Neural crest cell (in vitro differentiated cells): ENCODE measurements at places on chromosomes 4 and X. TPM values are rescaled to one million over a fixed set of nuclear protein-coding genes. Genes with fewer than 3 reads are reported as not detected.

DNA sequence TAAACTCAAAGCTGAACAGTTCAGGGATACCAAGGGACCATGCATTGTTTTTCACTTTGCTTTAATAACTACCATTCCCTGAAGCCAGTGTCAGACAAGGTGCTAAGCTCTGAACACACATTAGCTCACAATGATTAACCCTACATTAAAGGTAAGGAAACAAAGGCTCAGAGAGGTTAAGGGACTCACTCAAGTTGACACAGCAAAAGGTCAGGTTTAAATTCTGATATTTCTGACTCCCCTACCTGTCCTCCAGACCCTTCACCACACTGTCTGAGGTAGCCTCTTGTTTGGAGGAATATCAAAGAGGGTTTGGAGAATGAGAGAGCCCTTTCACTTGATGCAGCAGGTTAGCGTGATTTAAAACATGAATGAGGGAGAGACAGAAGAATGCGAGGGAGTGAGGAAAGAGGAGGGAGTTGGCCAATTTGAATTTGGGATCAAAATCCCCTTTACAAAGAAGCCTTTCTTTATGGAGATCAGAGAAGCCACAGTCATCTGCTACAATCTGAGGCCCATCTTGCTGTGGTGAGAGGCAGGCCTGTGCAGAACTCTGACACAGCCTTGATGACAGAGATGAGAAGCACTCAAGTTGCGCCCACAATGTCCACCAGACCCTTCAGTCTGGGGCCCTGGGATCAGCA, 103.5 kb downstream of the FHDC1 start:
- H3K36me3 ChIP-seq: no peaks in the 10 kb centered on the region
- H3K27ac ChIP-seq: peak overlapping the region; percentile 23
- no peak for DNase-seq
- H3K4me1 ChIP-seq: peaks cover 19% of the 10 kb centered on the region
- H3K27me3 ChIP-seq: no peaks in the 10 kb centered on the region

- DNase-seq: no peak
- no peak overlapping the region for H3K4me3 ChIP-seq
- no peaks in the 10 kb centered on the region for H3K36me3 ChIP-seq
- H3K4me1 ChIP-seq: peaks cover 10% of the 10 kb centered on the region
- peak overlapping the region; percentile 31 for H3K27ac ChIP-seq
Measured at GRCh38 chr4:160233141-160233540, 1130.3 kb downstream of the RAPGEF2 start.

- DNase-seq: no peak
- peaks cover 8% of the 10 kb centered on the region for H3K4me1 ChIP-seq
- H3K4me3 ChIP-seq: no peak overlapping the region
- no peaks in the 10 kb centered on the region for H3K36me3 ChIP-seq
Measured at GRCh38 chr4:77187322-77187721, 30.3 kb downstream of the CCNG2 start.

- H3K4me1 ChIP-seq: peaks cover 8% of the 10 kb centered on the region
- no peaks in the 10 kb centered on the region for H3K27me3 ChIP-seq
- no peak overlapping the region for H3K27ac ChIP-seq
- H3K4me3 ChIP-seq: no peak overlapping the region
- peaks cover 3% of the 10 kb centered on the region for H3K36me3 ChIP-seq
- no peak for DNase-seq
Measured at GRCh38 chrX:101195442-101196173, 24.0 kb upstream of the DRP2 start.

GRCh38 chr4:53505947-53506346, 85.3 kb downstream of the LNX1 start:
- H3K36me3 ChIP-seq: no peaks in the 10 kb centered on the region
- no peak overlapping the region for H3K27ac ChIP-seq
- H3K4me3 ChIP-seq: no peak overlapping the region
- H3K27me3 ChIP-seq: no peaks in the 10 kb centered on the region
- DNase-seq: no peak

GRCh38 chr4:184769141-184769765, 35.4 kb upstream of the CENPU start:
- H3K4me1 ChIP-seq: peaks cover 10% of the 10 kb centered on the region
- no peak overlapping the region for H3K27ac ChIP-seq
- no peak overlapping the region for H3K4me3 ChIP-seq
- H3K36me3 ChIP-seq: no peaks in the 10 kb centered on the region

- H3K4me3 ChIP-seq: no peak overlapping the region
- no peaks in the 10 kb centered on the region for H3K27me3 ChIP-seq
- H3K27ac ChIP-seq: no peak overlapping the region
- no peak for DNase-seq
- H3K4me1 ChIP-seq: no peaks in the 10 kb centered on the region
- H3K36me3 ChIP-seq: peaks cover 7% of the 10 kb centered on the region
Measured at GRCh38 chrX:16687514-16687913, 25.0 kb downstream of the CTPS2 start.

- H3K36me3 ChIP-seq: no peaks in the 10 kb centered on the region
- DNase-seq: no peak
- H3K27ac ChIP-seq: no peak overlapping the region
- peaks cover 5% of the 10 kb centered on the region for H3K4me1 ChIP-seq
- peaks cover 2% of the 10 kb centered on the region for H3K27me3 ChIP-seq
Measured at GRCh38 chr4:145216535-145216934, 36.1 kb upstream of the OTUD4 start.

- no peak overlapping the region for H3K4me3 ChIP-seq
- H3K27ac ChIP-seq: no peak overlapping the region
- H3K4me1 ChIP-seq: no peaks in the 10 kb centered on the region
Measured at GRCh38 chrX:24175276-24175675, 25.7 kb downstream of the ZFX start.

DNA sequence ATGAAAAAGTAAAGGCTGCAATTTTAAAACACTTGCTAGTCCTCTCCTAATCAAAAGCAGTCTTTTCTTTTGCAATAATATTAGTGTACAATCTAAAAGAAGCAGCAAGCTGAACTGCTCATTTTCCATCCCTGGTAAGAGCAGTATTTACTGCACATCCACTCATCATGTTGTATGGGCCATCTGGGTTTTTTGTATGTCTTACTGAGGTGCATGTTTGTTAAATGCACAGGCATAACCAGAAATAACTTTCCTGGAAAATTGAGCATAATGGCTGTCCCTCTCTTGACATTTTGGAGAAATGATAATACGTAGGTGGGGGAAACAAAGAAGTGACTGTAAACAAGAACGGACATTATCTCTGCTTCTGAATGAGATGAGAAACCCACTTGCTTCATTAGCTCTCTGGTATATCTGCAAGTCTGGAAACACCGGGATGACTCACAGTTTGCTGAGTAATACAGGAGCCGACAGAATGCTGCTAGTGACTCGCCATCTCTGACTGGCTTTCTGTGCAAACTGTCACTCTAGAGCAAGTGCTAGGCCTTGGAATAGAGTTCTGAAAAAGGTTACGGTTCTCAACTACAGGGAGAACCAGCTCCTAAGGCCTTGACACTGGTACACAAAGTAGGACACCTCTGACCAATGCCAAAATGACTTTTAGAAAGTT, 85.7 kb upstream of the MTM1 start:
- H3K4me1 ChIP-seq: no peaks in the 10 kb centered on the region
- H3K4me3 ChIP-seq: no peak overlapping the region
- H3K27ac ChIP-seq: no peak overlapping the region

DNA sequence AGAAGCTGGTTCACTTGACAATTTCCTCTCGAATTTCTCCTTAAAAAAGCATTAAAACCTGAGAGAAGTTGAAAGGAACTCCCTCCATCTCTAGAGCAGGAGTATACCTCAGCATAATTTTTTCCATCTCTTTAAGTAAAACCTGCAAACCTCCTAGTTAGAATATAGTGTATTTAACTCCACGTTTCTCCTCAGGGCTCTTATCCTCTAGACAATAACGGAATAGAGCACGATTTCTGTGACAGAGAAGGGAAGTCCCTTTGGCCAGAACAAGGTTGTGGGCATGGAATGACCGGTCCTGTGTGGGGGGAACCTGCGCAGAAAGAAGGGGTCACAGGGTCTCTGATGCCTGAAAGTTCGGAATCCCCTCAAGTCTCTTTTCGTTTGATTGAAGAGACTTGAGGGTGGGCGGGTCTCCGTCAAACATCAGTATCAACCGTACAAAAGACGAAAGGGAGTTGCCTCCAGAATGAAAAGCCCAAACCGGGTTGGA, 697 bp downstream of the ZNF280C start:
- peaks cover 6% of the 10 kb centered on the region for H3K27me3 ChIP-seq
- H3K27ac ChIP-seq: peak overlapping the region; percentile 96
- peaks cover 14% of the 10 kb centered on the region for H3K4me1 ChIP-seq
- H3K4me3 ChIP-seq: peak overlapping the region; percentile 95
- DNase-seq: no peak

GRCh38 chr4:150038335-150039076, 39.7 kb upstream of the DCLK2 start:
- peaks cover 3% of the 10 kb centered on the region for H3K27me3 ChIP-seq
- H3K4me3 ChIP-seq: no peak overlapping the region
- no peaks in the 10 kb centered on the region for H3K4me1 ChIP-seq
- no peak overlapping the region for H3K27ac ChIP-seq

GRCh38 chr4:78902298-78902697, 36.9 kb downstream of the PAQR3 start:
- DNase-seq: no peak
- H3K27ac ChIP-seq: no peak overlapping the region
- H3K27me3 ChIP-seq: no peaks in the 10 kb centered on the region
- H3K36me3 ChIP-seq: no peaks in the 10 kb centered on the region

- no peaks in the 10 kb centered on the region for H3K36me3 ChIP-seq
- no peak overlapping the region for H3K27ac ChIP-seq
- no peak overlapping the region for H3K4me3 ChIP-seq
- no peaks in the 10 kb centered on the region for H3K4me1 ChIP-seq
Measured at GRCh38 chrX:107025545-107025944, 25.5 kb upstream of the MORC4 start.

DNA sequence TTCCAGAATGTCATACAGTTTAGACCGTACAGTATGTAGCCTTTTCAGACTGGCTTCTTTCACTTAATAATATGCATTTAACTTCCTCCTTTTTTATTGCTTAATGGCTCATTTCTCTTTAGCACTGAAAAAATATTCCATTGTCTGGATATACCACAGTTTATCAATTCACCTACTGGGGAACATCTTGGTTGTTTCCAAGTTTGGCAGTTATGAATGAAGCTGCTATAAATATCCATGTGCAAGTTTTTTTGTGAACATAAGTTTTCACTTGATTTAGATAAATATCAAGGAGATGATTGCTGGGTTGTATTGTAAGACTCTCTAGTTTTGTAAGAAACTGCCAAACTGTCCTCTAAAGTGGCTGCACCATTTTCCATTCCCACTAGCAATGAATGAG, 375.5 kb downstream of the PCDH18 start:
- H3K4me1 ChIP-seq: no peaks in the 10 kb centered on the region
- DNase-seq: no peak
- H3K27me3 ChIP-seq: no peaks in the 10 kb centered on the region
- H3K27ac ChIP-seq: no peak overlapping the region
- H3K4me3 ChIP-seq: no peak overlapping the region

DNA sequence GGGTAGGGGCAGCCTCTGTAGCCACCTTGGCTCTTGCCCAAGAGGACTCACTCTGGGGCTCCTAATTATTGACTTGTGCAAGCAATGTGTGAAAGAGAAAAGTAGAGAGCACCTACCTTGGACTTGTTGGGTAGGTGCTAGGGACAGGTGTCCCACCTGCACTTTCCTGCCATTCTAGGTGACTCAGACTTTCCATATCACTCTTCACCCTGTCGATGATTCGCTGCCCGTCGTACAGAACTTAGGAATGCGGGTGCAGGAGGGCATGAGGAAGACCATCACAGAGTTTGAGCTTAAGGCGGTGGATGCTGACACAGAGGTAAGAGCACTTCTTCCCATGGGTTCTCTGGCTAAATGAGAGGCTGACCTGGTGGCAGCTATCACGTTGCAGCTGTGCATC, 87.3 kb upstream of the ANXA3 start:
- H3K27me3 ChIP-seq: no peaks in the 10 kb centered on the region
- H3K4me3 ChIP-seq: no peak overlapping the region
- H3K27ac ChIP-seq: no peak overlapping the region

CENPU gene
- total RNA-seq: 76.6 and 85.3 TPM in 2 replicates

SRD5A3 gene
- 20.1 and 20.3 TPM in 2 replicates for total RNA-seq

GPR34 gene
- total RNA-seq: not detected in 2 replicates

SGMS2 gene
- total RNA-seq: 1.4 and 1.6 TPM in 2 replicates

DUSP21 gene
- not detected in 2 replicates for total RNA-seq

CFP gene
- total RNA-seq: 1.6 and 1.7 TPM in 2 replicates

PLXNB3 gene
- total RNA-seq: 15.7 and 16.2 TPM in 2 replicates
